ENCODE measurements at places on chromosomes 3 and 15.

- no peak for DNase-seq
Observed at GRCh38 chr3:134903837-134904236, 108.8 kb downstream of the EPHB1 start.

GRCh38 chr3:143763564-143764162, 84.6 kb downstream of the SLC9A9 start:
- no peak for DNase-seq

DNA sequence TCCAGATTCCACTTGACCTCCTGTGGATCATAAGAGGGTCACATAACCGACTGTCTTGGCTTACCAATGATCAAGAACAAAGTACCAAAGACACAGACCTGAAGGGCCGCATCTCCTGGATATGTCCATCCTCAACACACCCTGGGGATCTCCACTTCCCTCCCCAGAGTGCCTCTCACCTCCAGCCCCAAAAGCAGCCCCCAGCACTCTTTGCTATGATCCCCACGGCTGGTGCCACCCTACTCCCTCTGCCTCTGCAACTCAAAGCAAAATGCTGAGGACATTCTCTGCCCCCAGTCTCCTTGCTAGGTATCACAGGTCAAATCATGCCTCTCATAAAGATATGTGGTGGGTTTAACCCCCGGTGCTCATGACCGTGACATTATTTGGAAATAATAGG, 32.7 kb downstream of the SLCO2A1 start:
- no peak for DNase-seq

DNA sequence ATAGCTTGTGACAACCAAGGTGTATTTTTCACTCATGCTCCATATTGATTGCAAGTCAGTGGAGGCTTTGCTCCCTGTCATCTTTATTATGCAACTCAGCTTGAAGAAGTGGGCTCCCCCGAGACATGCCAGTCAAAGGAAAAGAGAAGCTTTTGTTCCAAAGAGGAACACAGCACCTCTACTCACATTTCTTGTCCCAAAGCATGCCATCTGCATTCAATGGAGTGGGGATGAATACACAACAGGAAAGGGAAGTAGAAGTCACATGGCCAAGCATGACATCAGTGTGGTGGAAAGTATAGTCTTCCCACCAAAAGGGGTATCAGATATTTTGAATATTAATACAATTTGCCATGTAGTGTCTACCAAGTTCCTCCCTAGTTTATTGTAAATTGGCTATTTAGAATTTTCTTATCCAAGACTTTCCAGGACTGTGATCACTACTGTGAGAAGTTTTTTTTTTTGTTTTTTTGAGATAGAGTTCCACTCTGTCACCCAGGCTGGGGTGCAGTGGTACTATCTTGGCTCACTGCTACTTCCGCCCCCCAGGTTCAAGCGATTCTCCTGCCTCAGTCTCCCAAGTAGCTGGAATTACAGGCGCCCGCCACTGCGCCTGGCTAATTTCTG, 114.5 kb downstream of the GMPS start:
- DNase-seq = no peak

DNA sequence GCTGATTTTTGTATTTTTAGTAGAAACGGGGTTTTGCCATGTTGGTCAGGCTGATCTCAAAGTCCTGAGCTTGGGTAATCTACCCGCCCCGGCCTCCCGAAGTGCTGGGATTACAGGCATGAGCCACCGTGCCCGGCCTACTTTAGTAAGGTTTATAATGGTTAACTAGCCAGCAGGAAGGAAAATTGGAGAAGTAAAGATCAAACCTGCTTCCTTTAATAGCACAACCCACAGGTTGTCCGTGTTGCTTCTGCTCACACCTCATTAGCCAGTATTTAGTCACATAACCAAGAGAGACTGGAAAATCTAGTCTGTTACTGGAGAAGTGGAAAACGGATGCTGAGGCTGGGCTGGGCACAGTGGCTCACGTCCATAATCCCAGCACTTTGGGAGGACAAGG, 51.9 kb upstream of the TBL1XR1 start:
- no peak for DNase-seq

DNA sequence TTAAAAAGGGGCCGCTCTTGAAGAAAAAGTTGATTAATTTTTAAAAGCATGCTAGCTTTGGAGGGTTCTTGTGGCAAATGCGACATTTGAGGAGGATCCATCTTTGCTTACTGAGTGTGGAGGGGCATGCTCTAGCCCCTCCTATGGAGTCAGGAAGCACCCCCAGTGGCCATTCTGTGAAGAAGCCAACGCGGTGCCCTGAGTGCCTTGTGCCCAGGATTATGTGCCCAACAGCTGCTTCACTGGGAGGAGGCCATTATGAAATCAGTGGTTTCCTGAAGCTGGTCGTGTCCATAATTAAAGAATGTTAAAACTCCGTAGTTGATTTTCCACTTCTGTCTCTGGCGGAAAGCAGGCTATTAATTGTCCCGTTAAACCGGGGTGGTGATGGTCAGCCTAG, 69.1 kb upstream of the TNFAIP8L3 start:
- no peak for DNase-seq

DNA sequence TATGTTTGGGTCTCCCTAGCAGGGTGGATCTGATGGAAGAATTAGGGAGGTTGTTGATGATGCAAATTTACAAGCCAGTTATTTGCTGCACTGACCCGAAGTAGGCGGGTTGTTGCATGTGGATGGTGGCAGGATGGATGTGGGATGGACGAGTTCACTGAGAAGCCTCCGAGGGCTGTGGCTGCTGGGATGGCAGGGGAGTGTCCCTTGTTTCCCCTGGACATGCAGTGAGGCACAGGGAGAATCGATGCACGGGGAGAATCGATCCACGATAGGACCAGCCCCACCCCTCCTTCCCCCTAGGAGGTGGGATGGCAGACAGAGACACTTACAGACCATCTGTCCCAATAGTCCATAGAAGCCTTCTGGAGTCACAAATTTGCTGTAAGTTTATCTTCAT, 31.0 kb upstream of the KLF13 start:
- no peak for DNase-seq

GRCh38 chr3:168073842-168074605, 21.7 kb downstream of the GOLIM4 start:
- DNase-seq = no peak

GRCh38 chr3:23685541-23686258, 120.1 kb upstream of the UBE2E1 start:
- DNase-seq = no peak

- no peak for DNase-seq
Observed at GRCh38 chr3:154953538-154953937, 126.6 kb upstream of the MME start.

- no peak for DNase-seq
Observed at GRCh38 chr15:95830281-95830680, 500.2 kb upstream of the NR2F2 start.
